ENCODE measurements at places on chromosomes 6 and 20.

GRCh38 chr6:155067956-155068615 is 73.0 kb downstream of the TIAM2 start:
- DNase-seq: no peak

DNA sequence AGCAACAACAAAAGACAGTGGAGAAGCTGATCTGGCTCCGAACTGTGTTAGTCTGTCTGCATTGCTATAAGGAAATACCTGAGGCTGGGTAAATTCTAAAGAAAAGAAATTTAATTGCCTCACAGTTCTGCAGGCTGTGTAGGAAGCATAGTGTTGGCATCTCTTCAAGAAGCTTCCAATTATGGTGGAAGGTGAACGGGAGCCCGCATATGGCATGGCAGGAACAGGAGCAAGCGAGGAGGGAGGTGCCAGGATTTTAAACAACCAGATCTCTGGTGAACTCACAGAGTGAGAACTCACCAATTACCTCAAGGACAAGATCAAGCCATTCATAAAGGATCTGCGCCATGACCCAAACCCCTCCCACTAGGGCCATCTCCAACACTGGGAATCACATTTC is 293.5 kb downstream of the SMOC2 start:
- DNase-seq: no peak

GRCh38 chr6:160147146-160147536 is 25.5 kb downstream of the SLC22A1 start:
- DNase-seq: no peak

- no peak for DNase-seq
Observed at GRCh38 chr20:58511364-58511763, 3.8 kb downstream of the APCDD1L start.

DNA sequence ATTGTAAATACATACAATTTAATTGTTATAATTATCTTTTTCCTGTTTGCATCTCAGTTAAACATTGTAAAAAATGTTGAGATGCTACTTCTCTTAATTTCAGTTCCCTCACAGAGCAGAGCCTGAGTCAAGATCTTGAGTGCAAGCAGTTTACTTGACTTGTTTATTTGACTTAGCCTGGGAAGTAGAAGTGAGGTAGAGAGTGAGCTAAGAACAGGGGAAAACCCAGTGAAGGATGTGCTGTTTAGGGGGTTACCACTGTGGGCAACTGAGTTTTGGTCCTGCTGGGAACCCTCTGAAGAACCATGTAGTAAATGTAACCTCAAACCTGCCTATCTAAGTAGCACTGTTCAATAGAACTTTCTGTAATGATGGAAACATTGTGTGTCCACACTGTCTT is 495.2 kb upstream of the FLRT3 start:
- DNase-seq: no peak

- peak; percentile 74 for DNase-seq
Observed at GRCh38 chr20:59222253-59223181, 58.9 kb downstream of the ZNF831 start.

DNA sequence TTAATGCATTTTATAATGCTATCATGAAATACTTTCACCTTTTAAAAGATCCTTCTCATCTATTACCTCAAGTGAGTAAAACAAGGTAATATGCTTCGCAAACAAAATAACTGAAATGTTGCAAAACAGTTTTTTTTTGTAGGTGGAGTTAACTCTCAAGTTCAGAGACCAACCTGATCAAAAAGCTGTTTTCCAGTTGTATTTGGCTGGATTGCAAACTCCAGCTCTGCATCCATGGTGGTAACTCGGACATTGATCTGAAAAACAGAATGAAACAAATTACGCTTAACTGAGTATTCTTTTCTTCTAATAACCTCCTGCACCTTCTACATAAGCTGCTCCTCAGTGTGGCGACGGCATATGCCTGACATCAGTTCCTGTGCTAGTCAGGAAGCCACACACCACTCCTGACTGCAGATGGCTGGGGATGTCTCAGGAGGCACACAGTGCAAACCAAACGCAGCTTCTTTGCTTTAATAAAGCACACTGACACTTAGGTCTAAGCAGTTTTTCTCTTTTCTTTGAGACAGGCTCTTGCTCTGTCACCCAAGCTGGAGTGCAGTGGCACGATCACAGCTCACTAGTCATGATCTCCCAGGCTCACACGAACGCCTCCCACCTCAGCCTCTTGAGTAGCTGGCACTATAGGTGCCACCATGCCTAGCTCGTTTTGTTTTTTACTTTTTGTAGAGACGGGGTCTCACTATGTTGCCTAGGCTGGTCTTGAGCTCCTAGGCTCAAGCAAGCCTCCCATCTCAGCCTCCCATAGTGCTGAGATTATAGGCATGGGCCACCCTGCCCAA is 29.9 kb downstream of the EZR start:
- peak; percentile 47 for DNase-seq

DNA sequence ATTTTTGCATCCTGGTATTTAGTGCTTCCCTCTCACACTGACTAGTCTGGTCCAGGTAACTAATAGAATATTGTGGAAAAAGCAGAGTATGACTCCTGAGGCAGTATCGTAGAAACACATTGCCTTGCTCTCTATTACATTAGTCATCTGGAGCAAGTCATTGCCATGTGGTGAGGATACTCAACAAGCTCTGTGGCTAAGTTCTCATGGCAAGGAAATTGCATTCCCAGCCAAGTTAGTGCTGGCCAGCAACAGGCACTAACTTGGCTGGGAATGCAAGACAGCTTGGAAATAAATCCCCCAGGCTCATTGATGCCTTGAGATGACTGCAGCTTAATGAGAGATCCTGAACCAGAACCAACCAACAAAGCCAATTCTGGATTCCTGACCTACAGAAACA is 39.7 kb upstream of the HTR1B start:
- DNase-seq: no peak

- DNase-seq: no peak
Observed at GRCh38 chr6:127094791-127095190, 23.7 kb upstream of the RSPO3 start.

DNA sequence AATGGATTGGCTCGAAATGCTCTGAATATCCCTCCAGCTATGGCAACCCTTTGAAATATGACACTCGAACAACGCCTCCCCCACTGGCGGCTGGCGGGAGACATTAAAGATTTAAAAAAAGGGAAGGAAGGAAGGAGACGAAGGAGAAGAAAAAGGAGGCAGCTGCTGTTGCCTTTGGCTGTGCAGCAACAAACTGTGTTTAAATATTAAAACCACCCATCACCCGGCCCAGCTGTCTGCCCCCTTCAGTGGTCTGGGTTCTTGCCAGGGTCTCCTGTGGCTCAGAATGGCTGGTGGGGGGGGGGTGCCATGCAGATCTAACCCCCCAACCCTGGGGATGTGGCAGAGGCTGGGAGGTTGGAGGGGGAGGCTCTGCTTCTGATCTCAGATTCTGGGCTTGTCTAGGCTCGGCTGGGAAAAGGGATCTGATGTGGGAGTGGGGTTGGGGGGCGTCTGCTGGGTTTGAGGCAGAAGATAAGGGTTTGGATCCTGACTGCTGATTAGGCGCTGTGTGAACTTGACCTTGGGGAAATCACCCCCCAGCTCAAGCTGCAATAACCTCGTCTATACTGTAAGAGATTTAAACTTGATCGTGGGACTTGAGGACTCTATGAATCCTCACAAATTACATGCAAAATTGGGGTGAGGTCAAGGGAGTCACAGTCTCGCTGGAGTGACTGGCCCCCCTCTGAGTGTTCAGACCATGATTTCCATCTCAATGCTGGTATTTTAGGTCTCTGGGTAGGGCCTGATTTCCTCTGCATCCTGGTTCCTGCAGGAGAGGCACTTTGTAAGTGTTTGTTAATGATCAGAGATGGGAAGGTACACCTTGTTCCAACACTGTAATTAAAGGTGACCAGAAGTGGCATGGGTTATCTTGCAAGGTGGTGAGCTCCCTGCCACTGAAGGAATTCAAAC is 40.3 kb upstream of the BLCAP start:
- no peak for DNase-seq
